ENCODE measurements at places on chromosomes 4 and X.

DNA sequence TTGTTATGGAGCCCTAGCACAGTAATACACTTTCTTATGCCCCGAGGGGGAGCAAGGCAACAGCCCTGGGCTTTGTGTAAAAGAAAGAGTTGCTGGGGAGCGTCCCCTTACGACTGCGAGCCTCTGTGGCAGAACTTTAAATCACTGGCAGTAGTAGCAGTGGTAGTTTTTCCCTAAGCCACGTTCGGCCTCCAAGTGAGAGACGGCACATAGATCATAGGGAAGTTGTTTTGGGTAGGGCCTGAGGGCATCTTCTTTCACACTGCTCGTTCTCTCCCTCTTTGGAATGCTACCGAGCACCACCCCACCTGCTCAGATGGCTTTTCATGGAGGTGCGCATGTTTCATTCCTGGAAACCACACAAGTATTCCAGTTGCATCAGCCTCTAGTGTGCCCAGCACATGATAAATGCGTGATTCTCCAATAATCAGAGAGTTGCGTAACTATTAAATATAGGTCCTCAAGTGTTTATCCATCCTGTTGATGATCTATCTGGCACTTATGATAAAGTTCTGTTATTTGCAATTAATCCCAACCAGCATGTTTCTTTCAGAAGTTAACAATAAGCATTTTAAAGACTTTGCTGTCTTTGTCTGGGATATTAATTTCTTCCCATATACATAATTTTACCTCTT is 7.0 kb upstream of the SYNPO2 start:
- no peak for DNase-seq

GRCh38 chrX:30992381-30992904 is 79.4 kb downstream of the FTHL17 start:
- DNase-seq: no peak

DNA sequence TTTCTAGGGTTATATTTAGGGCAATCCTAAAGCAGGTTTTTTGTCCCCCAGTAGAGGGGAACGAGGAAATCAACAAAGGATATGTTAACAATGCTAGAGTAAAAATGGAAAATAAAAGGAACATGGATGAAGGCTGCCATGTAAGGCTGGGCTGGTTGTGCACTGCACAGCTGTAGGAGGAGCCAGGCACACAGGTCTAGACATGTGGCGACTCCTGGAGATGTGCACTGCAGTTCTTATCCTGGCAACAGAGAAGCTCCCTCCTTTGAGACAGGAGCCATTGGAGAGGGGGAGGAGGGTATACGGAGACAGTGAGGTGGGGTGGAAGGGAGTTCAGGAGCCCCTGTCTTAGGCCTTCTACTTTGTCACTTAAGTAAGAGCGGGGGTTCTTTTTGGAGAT is 65.9 kb downstream of the NAT8L start:
- no peak for DNase-seq

- no peak for DNase-seq
Measured at GRCh38 chr4:137754652-137755471, 222.6 kb upstream of the PCDH18 start.

- no peak for DNase-seq
Measured at GRCh38 chr4:183426507-183426906, 17.9 kb upstream of the CDKN2AIP start.

DNA sequence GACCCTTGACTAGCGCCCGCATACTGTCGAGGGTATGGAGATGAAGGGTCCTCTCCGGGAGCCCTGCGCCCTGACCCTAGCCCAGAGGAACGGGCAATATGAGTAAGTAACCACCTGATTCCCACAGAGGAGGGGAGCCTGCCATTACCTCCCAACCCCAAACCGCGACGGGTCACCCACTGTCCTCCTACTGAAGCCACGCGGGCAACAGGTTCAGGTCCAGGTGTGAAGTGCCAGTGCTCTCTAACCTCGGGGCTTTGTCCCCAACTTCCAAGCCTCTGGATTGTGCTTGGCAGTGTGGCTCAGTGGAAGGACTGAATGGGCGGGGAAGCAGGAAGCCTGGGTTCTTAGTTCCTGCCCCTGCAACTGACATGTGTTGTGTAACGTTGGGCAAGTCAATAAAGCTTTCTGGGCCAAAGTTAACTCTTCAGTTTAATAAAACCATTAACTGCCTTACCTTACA is 694 bp downstream of the OCRL start:
- no peak for DNase-seq

DNA sequence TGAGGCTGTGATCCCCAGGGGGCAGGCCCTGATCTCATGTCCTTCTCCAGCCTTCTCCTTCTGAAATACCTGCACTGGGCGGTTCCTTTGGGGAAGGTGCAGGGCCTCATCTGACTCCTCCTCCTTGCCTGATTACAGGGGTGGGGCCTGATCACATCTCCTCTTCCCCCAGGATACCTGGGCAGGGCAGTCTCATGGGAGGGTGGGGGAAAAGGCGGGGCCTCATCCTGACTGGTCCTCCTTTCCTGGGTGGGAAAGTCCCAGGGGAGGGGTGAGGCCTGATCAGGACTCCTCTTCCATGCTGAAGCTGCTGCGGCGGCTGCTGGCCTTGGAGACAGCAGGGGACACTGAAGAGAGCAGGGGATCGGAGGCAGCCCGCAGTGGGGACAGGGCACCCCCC is 13.3 kb downstream of the TFE3 start:
- no peak for DNase-seq

DNA sequence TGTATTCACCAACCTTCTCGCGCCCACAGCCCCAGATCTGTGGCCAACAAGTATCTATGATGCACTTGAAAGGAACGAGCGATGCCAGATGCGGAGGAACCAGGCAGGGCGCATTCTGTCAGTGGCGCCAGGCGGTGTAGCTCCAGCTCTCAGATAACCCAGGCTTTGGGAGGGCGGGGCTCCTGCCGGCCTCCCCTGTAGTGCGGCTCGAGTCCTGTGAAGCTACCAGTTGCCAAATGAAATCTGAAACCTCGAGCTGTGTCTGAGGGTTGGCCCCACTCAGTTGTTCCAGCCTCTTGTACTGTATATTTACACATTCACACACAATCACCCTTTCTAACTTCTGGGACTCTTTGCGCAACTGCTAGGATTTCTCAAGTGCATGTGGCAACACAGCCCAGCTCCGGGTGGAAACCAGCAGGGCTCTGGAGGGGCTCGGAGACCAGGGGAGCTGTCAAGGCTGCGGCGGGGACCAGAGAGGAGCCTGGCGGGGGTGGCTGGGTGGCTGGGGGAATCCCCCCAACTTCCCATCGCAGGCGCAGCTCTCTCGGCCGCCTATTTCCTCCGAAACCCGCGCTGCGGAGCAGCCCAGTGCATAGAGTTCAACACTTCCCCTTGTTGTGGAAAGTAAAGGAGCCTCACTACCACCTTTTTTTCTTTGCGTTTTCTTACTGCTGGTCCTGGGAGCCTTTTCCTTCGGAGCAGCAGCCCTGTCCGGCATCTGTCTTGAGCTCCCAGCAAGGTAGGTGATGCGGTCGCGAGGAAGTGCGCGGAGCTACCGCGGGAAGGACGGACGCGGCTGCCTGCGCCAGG is at the start of gene ARHGAP24:
TSS of gene ARHGAP24 (plus strand) at position 333 of the 813 bp plus-strand sequence.
- peak; percentile 33 for DNase-seq

GRCh38 chrX:68419975-68420374 is 13.3 kb downstream of the OPHN1 start:
- no peak for DNase-seq

DNA sequence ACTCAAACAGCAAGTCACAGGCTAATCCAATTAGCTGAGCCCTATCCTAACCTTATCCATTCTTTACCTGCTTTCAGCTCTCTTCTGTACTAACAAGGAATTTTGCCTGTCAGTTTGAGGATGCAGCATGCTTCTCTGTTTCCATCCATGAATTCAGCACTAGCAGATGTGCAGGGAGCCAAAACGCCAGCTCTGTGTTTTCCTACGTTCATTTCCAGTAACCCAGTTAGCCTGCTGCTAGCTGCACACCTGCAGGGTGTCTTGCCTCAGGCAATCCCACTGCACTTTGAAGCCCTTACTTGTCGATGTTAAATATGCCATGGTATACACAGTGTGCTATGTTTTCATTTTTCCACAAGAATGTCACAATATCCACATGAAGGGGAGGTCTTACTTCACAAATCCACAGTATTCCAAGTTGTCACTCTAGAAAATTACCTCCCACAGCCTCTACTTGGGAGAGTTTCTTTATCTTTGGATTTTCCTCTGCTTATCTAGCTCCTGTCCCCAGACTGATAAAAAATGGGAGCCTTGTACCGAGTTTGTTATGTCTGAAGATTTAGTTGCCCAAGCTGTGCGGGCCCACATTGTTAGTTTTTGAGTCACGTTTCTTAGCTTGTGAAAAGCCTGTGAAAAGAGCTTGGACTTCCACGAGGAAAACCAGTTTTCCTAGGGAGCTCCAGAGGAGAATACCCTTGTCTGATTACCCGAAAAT is 127.6 kb upstream of the HHIP start:
- no peak for DNase-seq

GRCh38 chr4:33188733-33189132 is 2468.6 kb downstream of the PCDH7 start:
- no peak for DNase-seq

GRCh38 chrX:16671005-16671404 is 21.0 kb downstream of the S100G start:
- no peak for DNase-seq

- no peak for DNase-seq
Measured at GRCh38 chrX:108036298-108036973, 8.4 kb upstream of the VSIG1 start.

Data from esophagus squamous epithelium (tissue), 5 donors.